ENCODE measurements at places on chromosomes 6 and 20.

DNA sequence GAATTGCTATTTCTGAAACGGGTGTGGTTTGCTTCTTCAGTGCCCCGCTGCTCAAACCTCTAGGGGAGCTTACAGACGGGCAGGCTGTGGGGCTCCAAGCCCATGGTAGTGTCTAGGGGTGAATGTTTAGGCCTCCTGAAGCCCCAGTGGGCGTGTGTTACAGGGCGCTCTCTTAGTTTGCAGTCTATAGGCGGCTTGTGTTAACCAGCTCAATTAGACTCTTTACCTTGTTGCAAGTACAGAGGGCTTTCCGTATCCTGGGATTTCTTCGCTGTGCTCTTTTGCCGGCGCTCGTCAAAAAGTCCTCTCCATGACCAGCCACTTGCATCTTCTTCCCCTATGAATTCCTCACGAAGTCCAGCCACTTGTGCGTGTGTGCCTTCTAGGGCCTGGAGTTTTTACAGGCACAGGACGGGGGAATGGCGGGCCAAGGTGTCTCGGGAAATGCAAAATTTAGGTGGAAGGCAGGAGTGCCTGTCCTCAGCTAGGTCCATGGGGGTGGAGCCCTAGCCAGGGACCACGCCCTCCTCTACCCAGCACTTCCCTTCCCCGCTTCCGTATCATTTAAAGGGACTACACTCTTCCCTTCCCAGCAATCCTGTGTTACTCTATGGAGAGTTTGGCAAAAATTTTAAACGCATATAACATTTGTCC lies 94.5 kb downstream of the HTR1B start:
- DNase-seq: no peak

DNA sequence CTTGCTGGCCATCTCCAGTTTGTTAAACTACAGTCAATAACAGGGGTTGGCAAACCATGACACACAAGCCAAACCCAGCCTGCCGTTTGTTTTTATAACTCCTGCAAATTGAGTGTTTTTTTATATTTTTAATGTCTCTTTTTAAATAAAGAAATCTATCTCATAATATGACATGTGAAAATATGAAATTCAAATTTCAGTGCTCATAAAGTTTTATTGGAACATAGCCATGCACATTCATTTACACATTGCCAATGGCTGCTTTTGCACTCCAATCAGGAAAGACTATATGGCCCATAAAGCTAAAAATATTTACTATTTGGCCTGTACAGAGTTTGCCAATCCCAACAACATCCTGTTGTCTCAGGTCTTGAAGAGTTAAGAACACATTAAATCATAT lies 129.0 kb upstream of the SRSF6 start:
- DNase-seq: no peak

- no peak for DNase-seq
Observed at GRCh38 chr6:86936834-86937218, 502 bp upstream of the HTR1E start.

DNA sequence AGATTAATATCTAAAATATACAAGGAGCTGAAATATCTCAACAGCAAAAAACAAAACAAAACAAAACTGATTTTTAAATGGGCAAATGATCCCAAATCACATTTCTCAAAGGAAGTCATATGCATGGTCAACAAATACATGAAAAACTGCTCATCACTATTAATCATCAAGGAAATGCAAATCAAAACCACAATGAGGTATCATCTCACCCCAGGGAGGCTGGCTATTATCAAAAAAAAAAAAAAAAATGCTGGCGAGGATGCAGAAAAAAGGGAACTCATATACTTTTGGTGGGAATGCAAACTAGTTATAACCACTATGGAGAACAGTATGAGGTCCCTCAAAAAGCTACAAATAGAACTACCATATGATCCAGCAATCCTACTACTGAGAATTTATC lies 34.6 kb downstream of the REPS1 start:
- DNase-seq: no peak

DNA sequence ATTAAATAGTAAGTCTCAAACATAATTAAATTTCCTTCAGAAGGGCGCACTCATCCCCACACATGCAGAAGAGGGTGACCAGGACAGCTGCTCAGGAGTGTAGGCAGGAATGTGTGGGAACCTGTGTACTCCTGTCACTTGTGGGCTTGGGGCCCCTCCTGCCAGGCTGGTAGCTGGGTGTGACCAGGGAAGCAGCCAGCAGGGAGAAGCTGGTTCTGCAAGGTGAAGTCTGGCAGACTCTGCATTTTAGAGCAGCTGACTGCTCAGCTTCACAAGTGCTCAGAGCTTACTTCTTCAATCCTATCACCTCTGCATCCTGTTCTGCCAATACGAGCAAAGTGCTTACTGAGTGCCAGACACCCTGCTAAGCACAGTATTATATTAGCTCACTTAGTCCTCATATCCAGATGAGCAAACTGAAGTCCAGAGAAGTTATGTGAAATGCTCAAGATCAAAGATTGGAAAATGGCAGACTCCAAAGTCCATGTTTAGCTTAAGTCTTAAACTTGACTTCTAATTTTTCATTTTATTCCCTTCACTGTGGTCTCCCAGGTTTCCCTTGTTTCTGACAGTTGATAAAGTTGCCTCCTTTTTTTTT lies 27.9 kb downstream of the ELMO2 start:
- no peak for DNase-seq

DNA sequence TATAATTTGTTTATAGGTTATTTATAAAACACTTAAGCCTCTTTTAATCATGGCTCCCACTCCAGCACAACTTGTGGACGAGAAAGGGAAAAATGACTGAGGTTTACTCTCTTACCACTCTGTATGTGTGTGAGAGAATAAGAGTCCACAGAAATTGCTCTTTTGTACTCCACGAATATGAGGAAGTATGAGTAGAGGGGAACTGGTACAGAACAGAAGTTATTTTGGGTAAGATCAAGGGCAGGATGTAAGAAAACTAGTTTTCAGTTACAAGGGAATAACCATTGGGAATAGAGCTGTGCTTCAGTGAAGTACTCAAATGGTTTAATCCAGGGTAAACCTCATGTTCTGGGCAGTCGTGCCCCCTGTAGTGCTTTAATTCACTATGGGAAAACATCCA lies 72.6 kb downstream of the REV3L start:
- no peak for DNase-seq

DNA sequence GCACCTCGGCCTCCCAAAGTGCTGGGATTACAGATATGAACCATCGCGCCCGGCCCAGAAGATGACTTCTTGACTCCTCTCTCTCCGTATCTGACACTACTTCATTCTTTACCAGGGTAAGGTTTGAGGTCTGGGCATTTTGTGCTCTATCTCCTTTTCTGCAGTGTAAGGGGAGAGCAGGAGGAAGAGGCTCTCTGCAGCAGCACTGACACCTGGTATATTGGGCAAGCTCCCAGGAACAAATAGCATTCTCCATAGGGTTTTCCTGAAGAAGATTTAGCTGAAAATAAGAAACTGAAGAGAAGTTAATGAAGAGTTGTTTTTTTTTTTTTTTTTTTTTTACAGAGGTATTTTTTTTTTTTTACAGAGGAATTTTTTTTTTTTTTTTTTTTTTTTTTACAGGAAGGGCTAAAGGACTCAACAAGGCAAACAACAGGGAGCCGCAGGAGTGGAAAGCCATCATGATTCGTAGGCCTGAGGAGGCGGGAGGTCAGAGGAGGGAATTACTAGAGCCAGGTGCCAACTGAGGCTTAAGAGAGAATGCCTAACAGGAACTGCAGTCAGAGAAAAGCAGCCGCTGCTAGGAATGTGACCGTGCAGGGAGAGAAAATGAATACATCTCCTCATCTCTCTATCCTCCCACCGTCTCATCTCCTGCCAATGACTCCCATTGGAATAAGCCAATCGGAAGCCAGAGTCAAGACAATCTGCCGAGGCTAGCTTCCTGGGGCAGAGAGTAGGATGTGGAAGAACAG lies 34.7 kb upstream of the ADGRF4 start:
- no peak for DNase-seq

DNA sequence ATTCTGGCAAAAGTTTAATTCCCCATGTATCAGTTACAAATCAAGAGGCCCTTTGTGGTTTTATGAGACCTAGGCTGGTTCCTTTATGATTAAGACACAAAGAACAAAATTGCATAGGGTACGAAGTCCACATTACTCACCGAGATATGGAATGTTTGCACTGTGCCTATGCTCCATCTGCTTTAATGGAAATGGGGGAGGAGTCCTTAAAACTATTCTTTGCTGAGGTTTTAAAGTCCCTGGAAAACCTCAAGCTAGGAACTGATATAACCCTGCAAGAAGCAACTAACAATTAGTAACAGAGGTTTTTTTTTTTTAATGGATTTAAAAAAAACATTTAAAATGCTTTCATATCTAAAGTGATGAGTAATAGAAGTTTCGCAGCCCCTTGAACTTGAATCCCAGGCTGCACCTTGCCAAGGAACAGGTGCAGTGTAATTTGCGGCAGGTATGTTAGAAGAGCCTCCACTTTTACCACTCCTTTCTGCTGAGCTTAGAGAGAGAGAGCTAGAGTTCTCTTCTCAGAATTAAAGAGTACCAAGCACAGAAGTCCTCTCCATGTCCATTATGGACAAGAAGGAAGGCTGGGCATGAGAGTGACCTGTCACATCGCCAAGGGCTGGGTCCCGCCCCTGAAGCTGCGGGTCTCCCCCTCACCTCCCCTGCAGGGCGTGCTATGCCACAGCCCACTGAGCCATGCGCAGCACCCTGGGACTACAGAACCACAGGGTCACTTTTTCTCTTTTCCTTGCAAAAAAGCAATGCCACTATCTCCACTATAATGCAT lies 2.3 kb downstream of the SERPINB1 start:
- no peak for DNase-seq

GRCh38 chr20:36399147-36399968 lies 93.2 kb downstream of the DLGAP4 start:
- peak; percentile 52 for DNase-seq

GRCh38 chr6:155213611-155214372 lies 50.0 kb upstream of the CLDN20 start:
- DNase-seq: no peak

GRCh38 chr20:63417097-63417737 lies 55.2 kb downstream of the KCNQ2 start:
- DNase-seq: no peak

DNA sequence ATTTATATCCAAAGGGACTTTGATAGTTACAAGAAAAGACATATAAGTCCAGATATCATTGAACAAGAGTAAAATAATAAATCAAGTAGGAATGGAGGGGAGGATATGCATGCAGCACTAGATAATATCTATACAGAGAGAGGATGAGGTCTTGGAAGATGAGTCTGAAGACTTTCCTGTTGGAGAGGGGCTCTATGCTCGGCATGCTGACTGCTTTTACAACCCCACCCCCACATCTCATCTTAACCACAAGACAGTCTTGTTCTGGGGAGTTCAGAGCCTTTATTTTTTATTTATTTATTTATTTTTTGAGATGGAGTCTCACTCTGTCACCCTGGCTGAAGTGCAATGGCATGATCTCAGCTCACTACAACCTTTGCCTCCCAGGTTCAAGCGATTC lies 48.4 kb upstream of the IER3 start:
- DNase-seq: no peak

GRCh38 chr6:169795196-169795595 lies 43.8 kb downstream of the ERMARD start:
- DNase-seq: no peak

GRCh38 chr20:10854976-10855375 lies 181.2 kb upstream of the JAG1 start:
- no peak for DNase-seq

- peak; percentile 64 for DNase-seq
Observed at GRCh38 chr6:11381801-11382513, 149.5 kb upstream of the NEDD9 start.

- no peak for DNase-seq
Observed at GRCh38 chr6:38714239-38715015, 684 bp upstream of the DNAH8 start.

- no peak for DNase-seq
Observed at GRCh38 chr20:22456109-22456508, 128.3 kb downstream of the FOXA2 start.

DNA sequence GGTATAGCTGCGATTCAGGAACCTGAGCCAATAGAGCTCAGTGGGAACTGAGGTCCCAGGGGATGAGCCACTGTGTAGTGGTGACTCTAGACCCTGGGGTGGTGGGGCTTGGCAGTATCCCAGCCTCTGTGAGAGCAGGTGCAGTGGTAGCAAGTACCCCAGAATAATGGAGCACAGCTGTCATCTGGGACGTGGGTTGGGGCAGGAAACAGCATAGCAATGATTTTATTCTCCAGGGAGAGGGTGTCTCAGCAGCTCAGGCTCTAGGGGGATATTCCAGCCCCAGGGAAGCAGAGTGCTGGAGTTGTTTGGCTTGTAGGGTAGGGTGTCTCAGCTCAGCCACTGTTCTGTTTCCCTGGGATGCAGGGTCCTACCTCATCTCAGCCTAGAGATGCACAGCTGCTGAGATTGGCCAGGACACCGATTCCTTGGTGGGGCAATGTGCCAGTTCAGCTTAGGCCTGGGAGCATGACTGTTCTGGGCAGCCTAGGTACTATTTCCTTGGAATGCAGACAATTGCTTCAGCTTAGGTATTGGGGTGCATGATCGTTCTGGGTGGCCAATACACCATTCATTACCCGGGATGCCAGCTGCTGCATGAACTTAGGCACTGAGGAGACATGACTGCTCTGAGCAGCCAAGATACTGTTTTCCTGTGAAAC lies 34.0 kb upstream of the NUP153 start:
- no peak for DNase-seq

DNA sequence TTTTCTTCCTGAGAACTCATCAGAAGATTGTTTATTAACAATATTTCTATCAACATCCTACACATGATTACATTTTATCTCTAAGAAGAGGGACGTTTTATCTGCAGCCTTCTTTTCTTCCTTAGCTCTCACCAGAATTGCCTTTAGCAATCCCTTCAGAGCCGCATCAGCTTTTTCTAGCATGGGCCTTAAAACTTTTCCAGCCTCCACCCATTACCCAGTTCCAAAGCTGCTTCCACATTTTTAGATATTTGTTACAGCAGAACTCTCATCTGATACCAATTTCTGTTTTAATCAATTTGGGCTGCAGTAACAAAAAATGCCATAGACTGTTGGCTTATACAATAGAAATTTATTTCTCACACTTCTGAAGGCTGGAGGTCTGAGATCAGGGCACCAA lies 281.5 kb downstream of the THBS2 start:
- DNase-seq: no peak

- DNase-seq: no peak
Observed at GRCh38 chr6:160420969-160421556, 72.9 kb downstream of the SLC22A3 start.

DNA sequence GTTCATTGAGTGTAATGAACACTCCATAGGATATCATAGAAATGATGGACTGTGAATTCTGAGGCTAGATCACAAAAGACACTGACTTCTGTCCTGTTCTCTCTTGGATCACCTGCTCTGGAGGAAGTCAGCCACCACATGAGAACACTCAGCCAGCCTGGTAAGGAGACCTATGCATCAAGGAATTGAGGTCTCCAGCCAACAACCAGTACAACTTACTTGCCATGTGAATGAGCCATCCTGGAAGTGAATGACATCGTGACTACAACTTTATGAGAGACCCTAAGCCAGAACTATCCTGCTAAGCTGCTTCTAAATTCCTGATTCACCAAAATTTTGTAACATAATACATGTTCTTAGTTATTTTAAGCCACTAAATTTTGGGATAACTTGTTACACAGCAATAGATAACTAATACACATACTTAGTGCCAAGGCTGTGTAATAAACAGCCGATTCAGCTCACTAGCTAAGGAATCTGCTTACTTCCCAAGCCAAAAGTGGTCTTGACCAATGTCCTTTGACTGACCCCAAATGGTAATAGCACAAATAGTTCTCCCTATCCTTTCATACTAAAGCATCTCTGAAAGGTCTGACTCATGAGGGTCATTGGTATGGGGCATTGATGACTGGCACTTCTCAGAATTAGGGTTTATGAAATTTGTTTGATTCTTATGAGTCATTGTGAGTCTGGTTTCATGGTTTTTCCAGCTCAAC lies 6.9 kb upstream of the CTNNBL1 start:
- DNase-seq: no peak

- DNase-seq: no peak
Observed at GRCh38 chr20:63946986-63947637, 9.1 kb downstream of the UCKL1 start.
